Right forelimb (tissue), 1 donor: ENCODE measurements at places on chromosomes 12 and 14.
A peak's percentile ranks its signal among the peaks of the same experiment; 100 is the strongest.

DNA sequence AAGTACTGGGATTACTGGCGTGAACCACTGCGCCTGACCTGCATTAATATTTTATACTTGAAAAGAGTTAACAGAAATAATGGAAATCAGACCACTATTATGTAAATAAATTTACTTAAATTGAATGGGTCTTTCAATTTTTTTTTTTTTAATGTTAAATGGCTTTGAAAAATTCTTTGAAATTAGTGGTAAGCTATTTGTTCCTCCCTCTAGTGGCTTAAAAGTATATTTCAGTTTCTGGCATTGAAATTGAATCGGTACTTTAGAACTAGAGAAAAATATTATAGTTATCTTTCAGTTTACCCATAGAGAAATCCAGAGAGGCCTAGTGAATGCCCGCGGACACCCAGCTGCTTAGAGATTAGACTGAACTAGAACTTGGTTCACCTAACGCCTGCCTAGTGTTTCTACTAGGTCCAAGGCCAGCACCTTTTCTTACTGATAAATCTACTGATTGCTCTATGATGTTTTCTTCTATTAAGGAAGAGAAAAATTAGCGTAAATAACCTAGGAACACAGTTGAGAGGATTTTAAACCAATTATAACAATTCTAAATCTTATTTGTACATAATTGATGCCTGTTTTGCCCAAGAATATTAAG is 106.5 kb downstream of the EML1 start:
- DNase-seq = no peak

DNA sequence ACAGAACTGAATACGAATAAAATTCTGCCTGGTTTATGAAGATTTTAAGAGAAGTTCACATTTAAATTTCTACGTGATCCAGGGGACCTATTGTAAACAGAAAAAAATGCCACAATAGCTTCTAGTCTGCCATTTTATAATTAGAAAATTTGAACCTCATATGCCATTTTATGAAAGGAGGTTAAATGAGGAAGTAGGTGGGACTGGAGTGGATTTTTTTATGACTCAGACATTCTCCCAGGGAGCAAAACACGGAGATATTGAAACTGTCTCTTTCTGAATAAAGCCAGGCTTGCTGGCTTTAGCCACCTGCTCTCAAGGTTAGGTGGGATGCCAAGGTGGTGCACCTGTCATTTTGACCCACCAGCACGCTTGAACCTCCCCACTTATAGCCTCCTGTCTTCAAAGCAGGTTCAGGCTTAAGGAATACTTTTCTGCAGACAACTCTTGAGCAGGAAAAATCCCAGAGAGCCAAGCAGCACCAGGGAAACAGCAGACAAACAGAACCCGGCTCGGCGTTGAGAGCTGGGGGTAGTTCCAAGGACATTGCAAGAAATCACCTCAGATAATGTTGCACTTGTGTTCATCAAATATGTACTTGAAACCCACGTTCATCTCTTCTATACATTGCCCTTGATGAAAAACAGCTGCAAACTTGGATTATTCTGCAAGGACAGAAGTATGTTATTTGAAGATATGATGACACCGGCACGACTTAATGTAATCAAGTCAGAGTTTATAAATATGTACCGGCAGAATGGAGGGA is 203.7 kb downstream of the PPM1H start:
- peak; percentile 67 for DNase-seq

GRCh38 chr14:100552524-100553125 is 34.6 kb downstream of the BEGAIN start:
- no peak for DNase-seq

GRCh38 chr14:93262446-93262845 is 55.4 kb downstream of the UBR7 start:
- DNase-seq = no peak

- DNase-seq = no peak
Observed at GRCh38 chr12:94027561-94027960, 120.8 kb upstream of the PLXNC1 start.

- DNase-seq = no peak
Observed at GRCh38 chr14:56217380-56218045, 99.3 kb downstream of the PELI2 start.

- peak; percentile 53 for DNase-seq
Observed at GRCh38 chr12:105805730-105806399, 332.9 kb downstream of the NUAK1 start.

GRCh38 chr12:50572760-50573159 is 68.0 kb downstream of the DIP2B start:
- no peak for DNase-seq

DNA sequence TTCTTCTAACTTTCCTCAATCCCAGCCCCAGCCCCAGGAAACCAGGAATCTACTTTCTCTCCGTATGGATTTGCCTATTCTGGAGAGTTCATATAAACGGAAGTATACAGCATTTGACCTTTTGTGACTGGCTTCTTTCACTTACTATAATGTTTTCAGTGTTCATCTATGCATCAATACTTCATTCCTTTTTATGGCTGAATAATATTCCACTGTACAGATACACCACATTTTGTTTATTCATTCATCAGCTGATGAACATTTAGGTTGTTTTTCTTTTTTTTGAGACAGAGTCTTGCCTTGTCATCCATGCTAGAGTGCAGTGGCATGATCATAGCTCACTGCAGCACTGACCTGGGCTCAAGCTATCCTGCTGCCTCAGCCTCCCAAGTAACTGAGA is 3.9 kb upstream of the PLEKHG3 start:
- no peak for DNase-seq

DNA sequence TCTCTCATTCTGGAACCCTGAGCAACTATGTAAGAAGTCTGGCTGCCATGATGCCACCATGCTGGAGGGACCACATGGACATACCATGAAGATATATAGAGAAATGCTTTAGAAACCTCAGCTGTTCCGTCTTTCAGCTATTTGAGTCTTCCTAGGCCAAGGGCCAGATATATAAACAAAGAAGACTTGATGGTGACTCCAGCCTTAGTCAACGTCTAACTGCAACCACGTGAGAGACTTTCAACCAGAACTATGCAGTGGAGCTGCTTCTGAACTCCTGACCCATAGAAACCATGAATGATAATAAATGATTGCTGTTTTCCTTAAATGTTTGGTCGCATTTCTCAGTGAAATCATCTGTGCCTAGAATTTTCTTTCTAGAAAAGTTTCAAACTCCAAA is 20.0 kb upstream of the KITLG start:
- DNase-seq = no peak

DNA sequence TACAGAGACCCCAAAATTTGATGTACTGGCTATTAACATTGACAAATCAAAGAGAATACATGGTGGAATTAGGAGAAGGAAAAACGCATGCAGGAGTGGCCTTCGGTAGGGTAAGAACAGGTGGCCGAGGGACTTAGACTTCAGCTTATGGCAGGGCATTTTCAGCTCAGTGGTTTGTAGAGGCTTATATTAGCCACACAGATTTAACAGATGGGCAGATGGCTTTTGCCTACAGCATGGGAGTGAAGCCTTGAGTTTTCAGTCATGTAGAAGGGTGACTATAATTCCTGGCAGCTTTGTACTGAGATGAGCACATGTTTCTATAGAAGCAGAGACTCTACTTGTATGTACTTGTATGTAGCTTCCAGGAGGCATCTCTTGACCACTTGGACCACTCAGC is 40.9 kb upstream of the PLEKHA5 start:
- no peak for DNase-seq

GRCh38 chr12:119381471-119382235 is 47.1 kb downstream of the CCDC60 start:
- no peak for DNase-seq

DNA sequence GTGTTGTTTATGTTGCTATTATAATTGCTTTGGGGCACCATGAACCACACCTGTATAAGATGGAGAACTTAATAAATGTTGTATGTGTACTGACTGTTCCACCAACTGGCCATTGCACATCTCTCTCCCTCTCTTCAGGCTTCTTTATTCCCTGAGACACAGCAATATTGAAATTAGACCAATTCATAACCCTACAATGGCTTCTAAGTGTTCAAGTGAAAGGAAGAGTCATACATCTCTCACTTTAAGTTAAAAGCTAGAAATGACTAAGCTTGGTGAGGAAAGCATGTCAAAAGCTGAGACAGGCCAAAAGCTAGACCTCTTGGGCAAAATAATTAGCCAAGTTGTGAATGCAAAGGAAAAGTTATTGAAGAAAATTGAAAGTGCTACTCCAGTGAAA is 373.3 kb downstream of the RGS6 start:
- DNase-seq = no peak

DNA sequence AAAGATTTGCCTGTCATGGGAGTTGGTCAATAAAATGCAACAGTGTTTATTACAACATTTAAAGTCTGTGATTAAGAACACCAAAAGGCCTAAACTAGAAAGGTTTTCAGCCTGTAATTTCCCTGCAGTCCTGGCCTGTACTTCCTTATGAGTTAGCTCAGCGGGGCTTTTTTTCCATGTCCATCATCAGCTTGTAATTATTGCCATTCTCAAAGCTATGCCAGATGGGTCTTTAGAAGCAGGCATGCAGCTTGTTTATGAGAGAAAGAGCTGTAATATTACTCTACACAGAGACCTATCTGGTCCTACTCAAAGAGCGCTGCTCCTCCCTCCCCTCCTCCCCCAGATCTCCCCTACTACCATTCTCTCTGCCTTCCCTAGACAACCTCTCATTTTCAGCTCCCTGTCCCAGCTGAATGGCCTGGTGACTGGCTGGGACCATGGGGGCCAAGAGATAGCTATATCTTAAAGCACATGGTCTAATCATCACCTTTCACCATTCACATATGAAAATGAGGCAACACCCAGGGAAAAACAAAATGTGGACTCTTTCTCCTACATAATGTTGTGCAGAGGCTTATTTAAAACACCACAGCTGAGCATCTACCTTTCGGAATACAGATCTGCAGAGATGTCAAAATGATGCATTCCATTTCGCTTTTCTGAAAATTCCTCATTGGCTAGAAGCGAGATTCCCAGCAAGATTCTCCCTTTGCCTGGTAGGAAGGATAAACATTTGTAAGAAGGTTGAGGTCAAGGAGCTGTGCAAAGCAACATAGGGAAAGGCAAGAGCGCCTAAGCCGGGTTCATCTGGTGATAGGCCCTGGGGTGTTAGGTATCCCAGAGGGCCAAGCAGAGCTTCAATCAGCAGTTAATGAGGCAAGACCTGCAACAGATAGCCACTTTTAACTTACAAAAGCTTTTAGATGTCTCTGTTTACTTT is 209.7 kb upstream of the CDKN3 start:
- no peak for DNase-seq

DNA sequence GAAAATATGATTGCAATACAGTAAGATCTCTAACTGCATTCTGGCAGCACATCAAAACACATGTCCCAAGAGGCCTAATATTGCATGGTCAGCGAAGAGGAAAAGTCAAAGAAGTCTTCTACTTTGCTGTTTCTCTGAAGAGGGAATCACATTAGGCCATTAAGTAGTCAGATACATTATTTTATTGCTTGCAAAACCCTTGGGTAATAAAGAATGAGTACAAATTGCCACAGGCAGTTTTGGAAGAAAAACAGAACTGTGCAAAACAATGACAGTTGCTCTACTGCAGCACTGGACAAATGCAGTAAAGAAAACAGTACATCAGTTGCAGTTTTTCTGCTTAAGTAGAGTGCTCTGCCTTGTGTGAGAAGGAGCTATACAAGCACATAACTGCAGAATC is 211.9 kb downstream of the MED13L start:
- no peak for DNase-seq

GRCh38 chr14:53925201-53925766 is 31.3 kb downstream of the BMP4 start:
- no peak for DNase-seq

GRCh38 chr12:131987552-131987951 is 37.8 kb downstream of the EP400 start:
- DNase-seq = no peak

DNA sequence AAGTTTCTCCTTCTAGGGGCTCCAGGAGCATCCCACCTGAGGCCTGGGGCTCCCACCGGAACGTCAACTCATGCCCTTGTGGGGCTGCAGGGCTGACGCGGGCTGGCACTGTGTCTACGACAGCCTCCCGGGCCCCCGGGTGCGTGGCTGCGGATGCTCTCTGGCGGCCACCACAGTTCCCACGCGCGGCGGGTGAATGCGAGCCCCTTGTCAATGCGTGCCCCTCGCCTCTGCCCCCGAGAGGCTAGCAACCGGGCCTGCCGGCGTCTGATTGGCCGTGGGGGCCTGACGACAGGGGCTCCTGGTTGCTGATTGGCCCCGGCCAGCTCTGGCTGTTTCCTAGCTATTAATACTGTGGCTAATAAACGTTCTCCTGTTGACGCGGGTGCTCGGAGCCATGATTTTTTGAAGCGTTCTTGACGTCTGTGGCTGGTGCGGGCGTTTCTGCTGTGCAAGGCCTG is 1.8 kb upstream of the MEG3 start:
- DNase-seq = peak; percentile 89

- DNase-seq = no peak
Observed at GRCh38 chr12:49348781-49349180, 2.1 kb downstream of the DNAJC22 start.

- no peak for DNase-seq
Observed at GRCh38 chr12:10540776-10541205, 35.1 kb downstream of the EIF2S3B start.

GRCh38 chr12:57581802-57582201 is 9.2 kb upstream of the PIP4K2C start:
- DNase-seq = no peak

DNA sequence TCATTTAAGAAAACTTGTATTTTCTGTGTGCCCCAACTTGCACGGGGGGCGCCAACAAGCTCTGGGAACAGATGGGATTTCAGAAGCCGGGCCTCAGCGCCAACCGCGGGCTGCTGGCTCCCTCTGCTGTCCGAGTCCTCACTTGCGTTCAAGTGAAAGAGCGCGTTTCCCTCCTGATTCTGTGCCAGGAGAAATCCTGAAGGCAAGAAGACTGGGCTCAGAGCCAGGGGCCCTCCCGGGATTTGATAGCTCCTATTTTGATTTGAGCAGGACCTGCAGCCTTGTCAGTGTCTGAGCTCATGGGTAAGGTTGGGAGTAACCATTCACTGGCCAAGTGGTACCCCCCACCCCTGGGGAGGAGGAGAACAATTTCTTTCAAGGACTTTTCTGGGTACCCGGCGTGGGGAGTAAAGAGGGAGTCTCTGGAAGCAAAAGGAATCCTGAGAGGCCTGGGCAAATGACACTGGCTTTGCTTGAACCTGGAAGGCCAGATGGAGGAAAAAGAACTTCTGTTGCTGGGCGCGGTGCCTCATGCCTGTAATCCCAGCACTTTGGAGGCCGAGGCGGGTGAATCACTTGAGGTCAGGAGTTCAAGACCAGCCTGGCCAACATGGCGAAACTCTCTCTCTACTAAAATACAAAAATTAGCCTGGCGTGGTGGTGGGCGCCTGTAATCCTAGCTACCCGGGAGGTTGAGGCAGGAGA is 179.0 kb upstream of the RGS6 start:
- peak; percentile 95 for DNase-seq
